Stimulated activated effector memory CD8-positive, alpha-beta T cell treated with anti-CD3 and anti-CD28 coated beads, Interleukin-12 subunit alpha, Interleukin-12 subunit beta, amount 100 ng/mL, for 72 hours (primary cell): ENCODE measurements at places on chromosomes 3 and 15.

DNA sequence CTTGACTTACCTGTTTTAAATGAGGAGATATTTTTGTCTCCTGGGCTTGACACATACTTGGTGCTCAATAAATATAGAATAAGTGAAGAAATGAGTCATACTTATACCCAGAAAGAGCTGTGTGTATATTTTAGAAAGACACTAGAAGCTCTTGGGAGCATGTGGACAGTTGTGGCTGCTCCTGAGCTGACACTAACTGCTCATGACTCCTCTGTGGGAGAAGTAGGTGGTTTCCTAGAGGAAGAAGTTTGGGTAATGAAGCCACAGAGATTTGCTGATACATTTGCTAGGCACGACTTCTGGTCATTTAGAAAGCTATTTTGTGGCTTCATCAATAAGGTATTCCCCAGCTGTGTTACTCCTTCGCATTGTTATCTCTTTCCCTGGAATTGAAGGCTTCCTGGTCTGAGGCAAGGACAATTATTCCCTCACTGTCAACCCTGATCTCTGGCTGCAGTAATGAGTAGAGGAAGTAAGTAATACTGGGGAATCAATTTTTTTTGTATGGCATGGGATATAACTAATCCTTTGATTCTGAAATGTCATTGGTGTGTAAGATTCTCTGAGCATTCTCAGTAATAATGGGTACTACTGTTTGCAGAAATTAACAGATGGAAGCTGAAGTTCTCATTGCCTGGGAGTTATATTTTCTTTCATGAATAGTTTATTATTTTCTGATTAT is 79.6 kb upstream of the DCBLD2 start:
- DNase-seq, result no peak

GRCh38 chr15:73870700-73871408 is 2.5 kb upstream of the TBC1D21 start:
- no peak for DNase-seq

GRCh38 chr15:39110746-39111145 is 470.1 kb upstream of the THBS1 start:
- DNase-seq, result no peak

DNA sequence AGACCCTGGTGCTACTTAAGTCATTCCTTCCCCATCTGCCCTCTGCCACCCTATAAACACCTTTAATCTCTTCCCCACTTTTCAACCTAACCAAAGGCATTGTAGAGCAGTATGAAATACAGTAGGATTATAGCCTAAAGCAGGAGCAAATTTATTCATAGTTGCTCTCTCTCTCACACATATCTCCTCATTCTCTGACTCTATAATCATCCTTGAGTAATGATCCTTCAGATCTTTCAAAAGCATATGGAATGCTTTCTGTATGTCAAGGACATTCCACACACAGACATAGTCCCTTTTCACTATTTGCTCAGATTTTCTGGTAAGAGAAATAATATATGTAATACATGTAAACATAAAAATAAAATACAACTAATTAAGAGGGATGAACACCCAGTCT is 54.1 kb downstream of the TRPC1 start:
- no peak for DNase-seq
